ENCODE measurements at places on chromosomes 12 and 14.

DNA sequence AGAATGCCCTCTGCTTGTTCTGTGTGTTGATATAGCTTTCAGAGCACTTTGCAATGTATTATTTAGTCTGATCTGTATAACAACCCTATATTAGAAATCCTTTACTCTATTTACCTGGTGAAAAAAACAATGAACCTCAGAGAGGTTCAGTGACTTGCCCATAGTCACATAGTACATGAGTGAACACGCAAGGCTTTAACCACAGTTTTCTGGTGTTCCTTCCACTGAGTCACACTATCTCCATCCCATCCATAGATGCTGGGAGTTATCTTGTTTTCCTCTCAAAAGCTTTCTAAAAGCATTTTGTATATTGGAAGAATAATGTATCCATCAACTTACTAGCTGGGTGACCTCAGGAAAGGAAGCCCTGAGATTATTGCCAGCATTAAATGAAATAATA, 104.5 kb downstream of the NT5DC3 start:
- DNase-seq = no peak

GRCh38 chr12:39902821-39903220, 203.1 kb downstream of the SLC2A13 start:
- DNase-seq = no peak

- DNase-seq = no peak
Measured at GRCh38 chr12:65854629-65855028, 30.3 kb downstream of the HMGA2 start.

GRCh38 chr14:49221316-49221715, 364.9 kb downstream of the RPS29 start:
- no peak for DNase-seq

DNA sequence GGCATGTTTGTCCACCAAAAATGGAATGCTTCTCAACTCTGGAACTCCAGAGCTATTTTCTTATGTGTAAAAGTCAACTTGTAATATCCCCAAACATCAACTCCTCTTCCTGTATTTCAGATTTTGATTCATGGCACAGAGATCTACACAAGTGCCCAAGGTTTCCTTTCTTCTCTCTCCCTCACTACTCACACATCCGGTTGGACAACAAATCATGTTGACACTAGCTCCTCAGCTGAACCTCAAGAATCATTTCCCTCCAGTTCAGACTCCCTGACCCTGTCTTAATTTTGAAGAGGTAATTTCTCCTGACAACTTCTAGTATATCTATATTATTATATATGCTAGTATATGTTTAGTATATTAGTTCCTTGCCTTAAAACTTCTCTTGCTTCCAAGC, 485.4 kb upstream of the CCDC196 start:
- no peak for DNase-seq

DNA sequence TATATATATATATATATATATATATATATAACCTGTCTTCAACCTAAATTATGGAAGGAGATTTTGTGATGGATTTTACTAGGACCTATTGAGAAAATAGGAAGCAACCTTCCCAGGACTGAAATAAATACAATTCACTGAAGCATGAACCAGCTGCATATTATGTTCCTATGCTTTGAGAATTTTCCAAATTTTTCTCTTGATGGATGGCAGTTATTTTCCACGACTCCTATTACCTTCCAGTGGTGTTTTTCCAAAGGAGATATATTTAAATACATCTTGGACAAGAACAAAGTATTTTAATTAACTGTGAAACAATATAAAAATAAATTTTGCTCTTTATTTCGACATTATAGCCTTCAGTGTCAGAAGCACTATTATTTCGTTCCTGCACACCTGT, 87.9 kb downstream of the TMTC1 start:
- DNase-seq = no peak

- no peak for DNase-seq
Measured at GRCh38 chr14:98167275-98167674, 1104.7 kb downstream of the BCL11B start.

DNA sequence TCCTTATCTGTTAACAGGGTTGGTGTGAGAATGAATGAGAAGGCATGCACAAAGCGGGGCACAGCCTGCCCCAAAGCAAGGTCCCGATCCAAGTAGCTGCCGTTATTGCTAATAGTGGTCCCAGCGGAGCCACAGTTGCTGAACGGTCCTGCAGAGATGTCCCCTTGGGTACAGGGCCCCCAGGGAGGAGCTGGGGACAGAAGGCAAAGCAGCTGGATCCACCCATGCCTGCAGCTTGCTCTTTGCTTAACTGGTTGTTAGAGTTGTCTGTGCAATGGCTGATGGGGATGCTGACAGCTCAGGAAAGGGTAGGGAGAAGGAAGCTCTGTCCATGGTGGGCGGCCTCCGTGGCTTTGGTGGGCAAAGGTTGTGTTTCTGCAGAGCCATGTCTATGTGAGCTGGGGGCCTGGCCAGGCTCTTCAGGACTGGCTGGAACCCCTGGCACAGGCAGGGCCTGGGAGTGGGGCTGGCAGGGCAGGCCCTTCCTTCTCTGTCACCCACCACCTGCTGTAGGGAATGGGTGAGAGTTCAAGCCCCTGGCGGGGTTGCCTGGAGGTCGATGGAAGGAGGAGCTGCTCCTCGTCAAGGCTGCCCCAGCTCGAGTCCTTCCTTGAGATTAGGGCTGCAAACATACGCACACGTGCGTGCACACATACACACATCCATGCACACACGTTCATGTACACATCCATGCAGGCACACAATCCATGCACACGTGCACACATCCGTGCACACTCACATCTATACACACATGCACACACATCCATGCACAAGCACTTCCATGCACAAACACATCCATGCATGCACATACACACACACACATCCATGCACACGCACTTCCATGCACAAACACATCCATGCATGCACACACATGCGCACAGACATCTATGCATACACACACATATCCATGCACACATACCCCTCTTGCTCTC, 35.4 kb downstream of the NOC4L start:
- no peak for DNase-seq

- DNase-seq = no peak
Measured at GRCh38 chr14:33529787-33530757, 420.8 kb downstream of the EGLN3 start.

Data from AG08395 (cell line).